ENCODE measurements at places on chromosomes 3 and 15.

DNA sequence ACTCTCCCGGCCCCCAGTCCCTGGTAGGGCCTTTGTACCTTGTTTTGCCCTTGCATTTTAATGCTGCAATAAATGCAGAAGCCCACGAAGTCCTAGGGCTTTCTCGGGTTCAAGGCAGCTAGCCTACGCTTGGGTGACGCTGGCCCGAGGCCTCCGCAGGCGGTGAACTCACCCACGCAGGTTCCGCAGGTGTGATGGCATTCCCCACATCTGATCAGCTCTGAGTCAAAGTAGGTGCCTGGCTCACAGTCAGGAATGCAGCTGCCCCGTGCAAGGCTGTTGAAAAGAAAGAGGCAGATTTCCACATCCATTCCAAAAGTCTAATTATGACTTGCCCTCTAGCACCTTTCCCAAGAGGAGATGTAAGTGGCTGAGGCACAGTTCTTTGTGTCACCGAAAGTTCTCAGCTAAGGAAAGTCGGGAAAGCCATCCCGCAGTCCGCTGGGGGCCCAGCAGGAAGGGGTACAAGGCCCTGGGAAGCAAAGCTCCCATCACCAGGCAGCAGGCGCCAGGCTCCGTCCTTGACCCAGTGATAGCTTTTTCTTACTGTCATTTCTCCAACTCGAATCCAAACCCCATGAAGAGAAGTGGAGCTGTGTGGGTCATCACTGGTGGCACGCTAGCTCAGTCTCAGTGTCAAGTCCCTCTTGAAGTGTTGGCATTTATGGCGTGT is 23.2 kb upstream of the SNRPA1 start:
- DNase-seq, result no peak

DNA sequence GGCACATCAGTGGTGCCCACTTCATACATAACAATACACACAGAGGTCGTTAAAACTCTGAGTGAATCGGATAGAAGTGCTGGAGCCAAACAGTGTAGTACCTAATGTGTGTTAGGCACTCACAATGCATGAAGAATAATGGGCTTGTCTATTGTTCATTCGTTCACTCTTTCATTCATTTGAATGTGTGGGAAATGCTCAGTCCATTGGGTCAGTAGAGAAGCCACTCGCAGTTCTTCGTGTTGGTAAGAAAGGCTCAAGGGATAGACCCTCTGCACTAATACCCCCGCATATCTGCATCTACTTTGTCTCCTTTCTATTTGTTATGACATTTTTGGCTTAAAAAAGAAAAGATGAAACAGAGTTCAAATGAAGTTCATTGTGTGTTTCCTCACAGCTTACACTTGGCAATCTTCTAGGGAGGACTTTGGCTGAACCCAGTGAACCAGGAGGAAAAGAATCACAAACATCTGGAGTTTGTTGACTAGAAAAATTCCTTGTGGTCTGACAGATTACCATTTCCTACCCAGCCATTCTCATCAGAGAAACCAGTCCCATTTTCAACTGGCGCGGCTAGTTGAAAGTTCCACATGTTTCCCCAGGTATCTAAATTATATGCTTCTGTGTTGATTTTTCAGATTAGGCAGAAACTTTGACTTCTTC is 32.8 kb upstream of the MFSD1 start:
- DNase-seq, result no peak

- no peak for DNase-seq
These were observed 101.5 kb downstream of the SHQ1 start for GRCh38 chr3:72746430-72747411.

- DNase-seq, result no peak
These were observed 14.7 kb upstream of the RAB6B start for GRCh38 chr3:133910422-133910821.

- no peak for DNase-seq
These were observed 9.1 kb upstream of the SLC9C1 start for GRCh38 chr3:112302881-112303763.

DNA sequence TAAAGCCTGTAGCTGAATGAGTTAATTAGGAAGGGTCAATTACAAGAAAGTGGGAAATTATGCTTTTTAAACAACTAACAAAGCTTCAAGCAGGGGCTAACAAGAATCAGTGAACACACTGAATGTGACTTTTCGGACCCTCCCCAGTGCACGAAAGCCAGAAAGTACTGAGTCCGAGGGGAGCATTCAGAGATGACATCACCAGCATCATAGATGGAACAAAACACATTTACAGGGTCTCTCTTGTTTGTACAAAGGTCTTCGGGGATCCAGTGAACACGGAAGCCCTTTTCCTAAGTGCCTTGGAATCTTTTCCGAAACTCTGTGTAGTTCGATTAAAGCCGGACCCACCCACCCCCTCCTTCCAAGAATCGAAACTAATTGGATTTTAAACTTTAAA is 829 bp downstream of the DCP1A start:
- DNase-seq, result no peak

- no peak for DNase-seq
These were observed 40.2 kb downstream of the CMTM8 start for GRCh38 chr3:32278714-32279113.

DNA sequence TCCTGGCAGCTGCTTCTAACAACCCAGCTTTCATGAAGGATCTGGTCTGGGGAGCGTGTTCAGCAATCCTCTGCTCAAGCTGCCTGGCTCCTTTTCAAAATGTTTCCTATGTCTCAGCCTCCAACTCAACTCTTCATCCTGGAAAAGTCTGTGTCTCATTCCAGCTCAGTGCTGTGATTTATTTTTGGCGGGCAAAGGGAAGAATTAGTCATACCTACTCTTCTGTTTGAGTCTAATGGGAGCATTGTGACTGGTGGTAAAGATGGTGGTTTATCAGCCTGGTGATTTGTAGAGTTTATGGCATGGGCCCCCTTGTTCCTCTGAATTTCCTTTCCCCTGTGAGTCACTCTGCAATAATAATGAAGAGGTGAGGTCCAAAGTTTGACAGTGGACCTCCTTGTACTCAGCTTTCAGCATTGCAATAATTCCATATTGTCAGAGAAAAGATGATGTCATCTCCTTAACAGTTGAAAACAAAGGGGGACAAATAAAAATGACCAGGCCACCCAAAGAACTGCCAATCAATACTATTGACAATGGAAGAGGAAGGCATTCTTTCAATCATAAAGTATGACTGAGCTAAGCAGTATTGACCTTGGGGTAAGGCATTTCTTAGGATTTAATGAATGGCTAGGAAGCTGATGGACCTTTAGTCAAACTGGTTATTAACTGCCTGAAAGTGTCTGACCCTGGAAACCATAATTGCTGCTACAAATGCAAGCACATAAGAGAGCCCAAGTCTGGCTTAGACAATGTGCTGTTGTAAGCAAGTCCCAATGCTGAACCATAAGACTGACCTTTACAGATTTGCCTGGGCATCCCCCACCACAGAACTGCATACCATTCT is 204.7 kb upstream of the MCTP2 start:
- DNase-seq, result no peak

DNA sequence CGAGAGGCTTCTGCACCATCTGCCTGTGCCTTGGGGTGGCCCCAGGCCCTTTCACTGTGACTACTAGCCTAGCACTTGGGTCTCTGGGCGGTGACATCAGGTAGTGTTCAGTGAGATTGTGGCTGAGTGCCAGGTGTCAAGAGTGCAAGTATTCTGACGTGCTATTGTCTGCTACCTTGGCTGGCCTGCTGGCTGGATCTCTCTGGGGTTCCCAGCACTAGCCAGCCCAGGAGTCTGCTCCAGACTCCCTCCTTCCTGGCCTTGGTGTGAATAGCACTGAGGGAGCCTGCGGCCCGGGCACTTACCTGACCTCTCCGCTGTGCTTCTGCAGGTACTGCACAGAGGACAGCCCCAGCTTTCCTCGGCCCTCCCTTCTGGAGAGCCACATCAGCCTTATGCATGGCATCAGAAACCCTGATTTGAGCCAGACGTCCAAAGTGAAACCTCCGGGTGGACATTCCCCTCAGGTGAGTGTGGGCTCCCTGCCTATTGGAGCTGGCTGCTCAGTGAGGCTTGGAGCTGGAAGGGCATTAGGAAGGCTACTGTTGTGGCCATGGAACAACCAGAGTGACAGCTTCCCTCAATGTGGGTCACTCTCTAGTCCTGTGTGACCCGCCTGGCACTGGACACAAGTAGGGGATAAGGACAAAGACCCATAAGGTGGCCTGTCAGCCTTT is 17.5 kb upstream of the ALPK3 start:
- DNase-seq, result no peak

- no peak for DNase-seq
These were observed 43.8 kb upstream of the ARHGEF3 start for GRCh38 chr3:56845505-56845904.

DNA sequence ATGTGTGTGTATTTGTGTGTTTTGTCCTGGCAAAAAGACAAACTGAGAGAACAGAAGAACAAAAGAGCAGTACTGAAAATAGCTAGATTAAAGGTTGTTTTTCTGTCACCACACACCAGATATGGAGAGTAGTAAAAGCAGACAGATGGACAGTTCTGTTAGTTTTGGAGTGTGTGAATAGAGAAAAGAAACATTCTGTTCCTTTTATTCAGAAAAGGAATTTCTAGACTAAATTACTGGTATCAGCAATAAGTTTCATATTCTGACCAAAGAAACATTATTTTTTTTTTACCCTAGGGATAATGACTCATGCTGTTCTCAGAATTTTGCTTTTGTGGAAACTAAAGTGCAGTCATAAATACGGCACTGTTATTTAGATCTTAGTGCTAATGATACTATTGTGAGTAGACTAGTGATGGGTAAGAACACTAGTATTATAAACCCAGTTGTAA is 32.9 kb downstream of the PIK3CA start:
- no peak for DNase-seq

DNA sequence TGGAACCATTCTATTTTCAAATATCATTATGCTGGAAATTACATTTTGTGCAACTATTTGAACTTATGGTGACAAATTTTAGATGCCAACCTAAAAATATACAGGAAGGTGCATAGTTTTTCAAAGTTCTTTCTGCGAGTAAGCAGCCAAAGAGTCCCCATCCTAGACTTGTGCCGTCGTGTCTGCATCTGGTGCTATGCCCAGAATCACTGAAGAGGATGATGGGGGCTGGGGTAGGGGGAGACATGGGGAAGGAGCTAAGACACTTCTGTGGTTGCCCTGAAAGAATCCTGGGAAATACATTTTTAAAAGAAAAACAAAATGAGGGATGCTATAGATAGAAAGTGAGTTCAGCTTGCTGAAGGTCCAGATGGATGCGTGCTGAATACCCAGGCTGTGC is 21.2 kb upstream of the FAM81A start:
- DNase-seq, result no peak

DNA sequence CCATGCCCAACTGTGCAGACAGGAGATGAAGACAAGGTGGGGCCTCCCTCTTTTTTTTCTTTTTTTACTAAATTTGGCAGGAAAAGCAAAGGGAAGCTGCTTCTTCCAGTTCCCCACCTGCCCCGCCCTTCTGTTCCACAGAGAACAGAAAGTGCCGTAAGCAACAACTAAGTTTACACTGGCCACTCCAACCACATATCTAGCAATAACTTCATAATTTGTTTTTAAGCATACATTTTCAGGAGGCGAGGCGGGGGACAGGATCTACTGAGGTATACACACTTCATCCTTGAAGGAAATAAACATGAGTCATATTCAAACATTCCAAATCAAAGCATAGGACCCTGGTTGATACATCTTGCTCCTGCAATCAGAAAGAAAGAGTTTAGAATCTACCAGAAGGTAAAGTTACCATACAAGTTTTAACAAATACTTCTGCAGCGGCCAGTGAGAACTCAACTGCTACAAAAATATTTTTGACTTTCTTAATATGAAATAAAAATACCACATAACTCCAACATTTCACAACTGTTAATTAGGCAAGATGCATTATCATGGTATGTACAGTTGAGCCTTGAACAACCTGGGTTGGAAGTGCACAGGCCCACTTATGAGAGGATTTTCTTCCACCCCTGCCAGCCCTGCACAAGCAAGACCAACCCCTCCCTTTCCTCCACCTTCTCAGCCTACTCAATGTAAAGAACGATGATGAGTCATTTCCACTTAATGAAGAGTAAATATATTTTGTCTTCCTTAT is 50.7 kb downstream of the FOXP1 start:
- DNase-seq, result no peak

DNA sequence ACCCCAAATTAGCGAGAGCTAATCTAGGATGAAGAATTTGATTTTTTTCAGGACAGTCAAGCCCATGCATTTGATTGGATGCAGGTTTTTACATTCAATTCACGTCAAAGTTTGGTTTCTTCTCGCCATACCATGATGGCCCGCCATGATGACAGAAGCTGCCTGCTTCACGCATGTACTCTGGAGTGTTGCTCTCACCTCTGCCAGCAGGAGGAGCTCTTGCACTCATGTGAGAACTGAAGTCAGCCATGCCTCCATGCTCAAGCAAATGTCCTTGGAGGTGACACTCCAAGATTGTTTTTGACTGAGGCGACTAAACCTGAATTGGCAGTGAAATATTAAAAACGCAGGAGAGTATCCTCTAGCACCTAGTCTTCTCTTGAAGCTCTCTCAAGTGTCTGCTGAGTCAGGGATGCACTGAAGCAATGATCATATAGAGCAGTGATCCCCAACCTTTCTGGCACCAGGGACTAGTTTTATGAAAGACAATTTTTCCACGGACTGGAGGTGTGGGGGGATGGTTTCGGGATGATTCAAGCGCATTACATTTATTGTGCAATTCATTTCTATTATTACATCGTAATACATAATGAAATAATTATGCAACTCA is 120.9 kb downstream of the SAMMSON start:
- DNase-seq, result no peak

GRCh38 chr3:120678984-120679383 is 3.1 kb downstream of the HGD start:
- DNase-seq, result no peak

- no peak for DNase-seq
These were observed 55.6 kb upstream of the ABHD10 start for GRCh38 chr3:111923095-111923771.

GRCh38 chr15:68924866-68925560 is 5.3 kb upstream of the SPESP1 start:
- no peak for DNase-seq

GRCh38 chr3:21592828-21593227 is 158.2 kb downstream of the ZNF385D start:
- DNase-seq, result no peak

DNA sequence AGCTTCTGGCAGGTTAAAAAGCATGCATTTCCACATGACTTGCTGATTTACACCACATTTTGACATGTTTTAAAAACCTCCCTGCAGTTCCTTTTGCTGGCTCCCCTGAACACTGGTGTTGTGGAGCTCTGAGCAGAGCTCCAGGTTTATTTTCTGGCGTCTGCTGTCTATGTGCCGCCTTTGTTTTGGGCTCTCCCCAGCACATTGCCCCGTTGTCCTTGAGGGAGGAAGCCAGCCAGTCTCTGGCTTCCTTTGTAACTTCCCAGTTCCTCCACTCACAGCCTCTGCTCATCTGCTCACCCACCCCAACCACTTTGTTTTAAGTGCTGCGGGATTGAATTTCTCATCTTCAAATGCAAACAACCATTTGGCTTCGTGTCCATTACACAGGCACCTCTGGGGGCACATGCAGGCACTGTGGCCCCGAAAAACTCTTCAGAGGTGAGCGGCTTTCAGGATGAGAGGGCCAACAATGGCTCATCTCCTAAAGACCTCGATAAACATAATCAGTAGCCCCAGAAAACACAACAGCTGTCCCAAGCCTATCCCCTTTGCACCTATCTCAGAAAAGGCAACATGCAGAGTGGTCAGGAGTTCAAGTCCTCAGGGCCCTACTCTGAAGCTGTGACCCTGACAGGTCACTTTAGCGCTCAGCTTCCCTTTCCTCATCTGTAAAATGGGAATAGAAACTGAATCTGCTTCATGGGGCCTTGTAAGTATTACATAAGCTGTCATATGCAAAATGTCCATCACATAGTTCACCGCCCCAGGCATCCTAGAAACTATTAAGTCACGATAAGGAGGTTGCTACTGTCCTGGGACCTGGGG is 1.3 kb upstream of the MEF2A start:
- no peak for DNase-seq

- no peak for DNase-seq
These were observed 179.9 kb downstream of the MCTP2 start for GRCh38 chr15:94411285-94411684.

Data from cortex of kidney (tissue), 1 donor.